CD4-positive, alpha-beta T cell (primary cell): ENCODE measurements at places on chromosomes 2 and 18.

DNA sequence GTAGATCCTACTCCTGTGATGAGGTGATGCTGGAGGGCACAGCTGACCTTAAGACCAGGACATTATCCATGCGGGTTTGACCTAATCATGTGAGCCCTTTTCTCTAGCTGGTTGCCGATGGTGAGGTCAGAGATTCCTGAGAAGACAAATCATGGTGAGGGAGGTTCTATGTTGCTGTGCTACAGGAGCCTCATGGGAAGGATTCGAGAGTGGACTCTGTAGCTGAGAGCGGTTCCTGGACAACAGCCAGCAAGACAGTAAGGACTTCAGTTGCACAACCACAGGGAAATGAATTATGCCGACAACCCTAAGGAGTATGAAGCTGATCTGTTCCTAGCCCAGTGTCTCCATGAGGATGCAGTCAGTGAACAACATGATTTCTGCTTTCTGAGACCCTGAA, 80.4 kb downstream of the EPB41L3 start:
- no peak for DNase-seq

- DNase-seq: no peak
Measured at GRCh38 chr18:45590036-45590886, 25.0 kb upstream of the SLC14A2 start.

- no peak for DNase-seq
Measured at GRCh38 chr18:57275111-57275510, 77.2 kb upstream of the ST8SIA3 start.

- DNase-seq: no peak
Measured at GRCh38 chr2:190584980-190585661, 50.6 kb upstream of the NEMP2 start.

GRCh38 chr2:113799375-113799774, 42.9 kb upstream of the SLC35F5 start:
- DNase-seq: no peak

DNA sequence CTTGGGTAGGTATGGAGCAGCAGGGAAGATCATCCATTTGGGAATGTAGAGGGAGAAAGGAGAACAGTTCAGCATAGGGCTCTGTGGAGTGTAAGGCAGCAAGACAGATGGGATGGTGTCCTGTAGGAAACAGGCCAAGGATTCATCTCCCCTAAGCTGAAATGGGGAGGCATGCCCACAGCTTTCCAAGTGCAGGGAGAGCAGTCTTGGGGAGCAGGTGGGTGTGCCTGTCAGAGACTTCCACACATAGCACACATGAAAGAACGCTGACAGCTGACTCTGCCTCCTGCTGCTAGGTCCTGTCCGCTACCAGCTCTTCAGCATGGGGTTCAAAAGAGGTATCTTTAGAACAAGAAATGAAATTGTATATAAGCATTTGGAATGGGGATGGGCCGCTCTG, 9.0 kb downstream of the SETBP1 start:
- no peak for DNase-seq

GRCh38 chr2:218298314-218298875, 6.1 kb upstream of the TMBIM1 start:
- DNase-seq: no peak

GRCh38 chr2:192208848-192209247, 14.1 kb upstream of the TMEFF2 start:
- no peak for DNase-seq

- DNase-seq: no peak
Measured at GRCh38 chr2:46861916-46862315, 53.7 kb downstream of the MCFD2 start.

- DNase-seq: no peak
Measured at GRCh38 chr2:205563646-205564045, 118.7 kb upstream of the NRP2 start.

DNA sequence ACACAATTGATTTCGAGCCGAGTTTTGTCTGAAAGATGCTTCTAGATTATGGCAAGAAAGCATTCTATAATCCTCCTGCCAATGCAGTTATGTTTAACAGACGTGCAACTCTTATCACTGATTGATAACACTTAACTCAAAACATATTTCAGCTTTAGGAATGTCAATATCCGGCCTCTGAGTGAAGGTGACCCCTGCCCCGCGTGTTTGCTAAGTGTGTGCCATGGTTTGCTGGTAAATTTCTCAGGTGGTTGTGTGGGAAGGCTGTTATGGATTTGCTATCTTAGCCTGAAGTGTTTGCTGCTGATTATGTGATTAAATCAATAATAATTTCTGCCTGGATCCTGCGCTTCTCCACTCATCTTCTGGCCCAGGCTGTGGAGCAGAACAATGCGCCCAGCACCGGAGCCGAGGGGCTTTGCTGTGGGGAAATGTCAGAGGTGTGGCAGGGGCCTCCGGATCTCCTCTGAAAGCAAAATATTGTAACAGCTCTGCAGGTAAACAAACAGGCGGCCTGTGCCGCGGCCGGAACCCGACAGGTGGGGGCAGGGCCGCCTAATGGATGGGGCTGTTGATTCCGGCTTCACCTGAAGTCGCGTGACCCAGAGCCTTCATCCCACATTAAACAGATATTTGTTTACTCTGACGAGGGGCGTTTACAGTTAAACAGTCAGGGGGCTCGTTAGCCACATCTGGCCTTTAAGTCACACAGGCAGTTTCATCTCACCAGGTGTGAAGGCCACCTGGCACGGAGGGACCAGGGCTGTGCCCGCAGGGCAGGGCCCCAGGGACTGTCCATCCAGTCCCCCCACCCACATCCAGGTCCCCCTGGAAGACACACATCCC, 210.7 kb upstream of the SALL3 start:
- no peak for DNase-seq

DNA sequence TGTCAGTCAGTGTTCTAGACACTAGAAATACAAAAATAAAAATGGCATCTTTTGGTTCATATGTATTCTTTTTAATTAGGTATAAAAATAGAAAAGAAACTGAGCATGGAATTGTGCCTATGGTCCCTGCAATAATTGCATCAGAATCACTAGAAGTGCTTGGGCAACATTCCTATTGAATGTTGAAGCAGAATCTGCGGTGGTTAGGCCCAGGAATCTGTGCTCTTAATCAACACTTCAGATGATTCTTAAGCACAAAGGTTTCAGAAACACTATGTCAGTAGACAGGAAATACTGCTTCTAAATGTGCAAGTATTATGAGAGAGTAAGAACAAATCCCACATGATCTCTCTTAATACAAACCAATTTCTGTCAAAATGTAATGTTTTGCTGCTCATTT, 20.3 kb upstream of the RBBP8 start:
- no peak for DNase-seq

- no peak for DNase-seq
Measured at GRCh38 chr2:240435948-240436682, 652 bp downstream of the GPC1 start.

- no peak for DNase-seq
Measured at GRCh38 chr2:118848381-118849225, 1.2 kb upstream of the EN1 start.
